ENCODE measurements at places on chromosomes 16 and 17.

DNA sequence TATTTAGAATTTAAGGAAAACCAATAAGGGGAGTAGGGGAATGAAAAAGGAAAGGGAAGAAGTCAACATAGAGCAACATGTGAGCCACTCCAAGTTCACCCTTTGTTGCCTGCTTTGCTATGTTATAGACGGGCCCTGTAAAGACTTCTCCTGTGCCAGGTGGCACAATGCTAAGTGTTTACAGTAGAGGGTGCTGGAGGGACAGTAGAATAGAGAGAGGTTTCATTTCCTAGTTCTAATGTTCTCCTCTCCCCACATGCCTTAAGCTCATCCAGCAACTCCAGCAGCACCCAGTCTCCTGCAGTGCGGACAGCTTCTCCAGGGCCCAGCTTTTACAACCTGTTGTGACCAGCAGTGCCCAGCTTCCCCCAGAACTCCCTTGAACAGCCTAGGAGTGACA is 468.0 kb downstream of the HS3ST3B1 start:
- DNase-seq = no peak

DNA sequence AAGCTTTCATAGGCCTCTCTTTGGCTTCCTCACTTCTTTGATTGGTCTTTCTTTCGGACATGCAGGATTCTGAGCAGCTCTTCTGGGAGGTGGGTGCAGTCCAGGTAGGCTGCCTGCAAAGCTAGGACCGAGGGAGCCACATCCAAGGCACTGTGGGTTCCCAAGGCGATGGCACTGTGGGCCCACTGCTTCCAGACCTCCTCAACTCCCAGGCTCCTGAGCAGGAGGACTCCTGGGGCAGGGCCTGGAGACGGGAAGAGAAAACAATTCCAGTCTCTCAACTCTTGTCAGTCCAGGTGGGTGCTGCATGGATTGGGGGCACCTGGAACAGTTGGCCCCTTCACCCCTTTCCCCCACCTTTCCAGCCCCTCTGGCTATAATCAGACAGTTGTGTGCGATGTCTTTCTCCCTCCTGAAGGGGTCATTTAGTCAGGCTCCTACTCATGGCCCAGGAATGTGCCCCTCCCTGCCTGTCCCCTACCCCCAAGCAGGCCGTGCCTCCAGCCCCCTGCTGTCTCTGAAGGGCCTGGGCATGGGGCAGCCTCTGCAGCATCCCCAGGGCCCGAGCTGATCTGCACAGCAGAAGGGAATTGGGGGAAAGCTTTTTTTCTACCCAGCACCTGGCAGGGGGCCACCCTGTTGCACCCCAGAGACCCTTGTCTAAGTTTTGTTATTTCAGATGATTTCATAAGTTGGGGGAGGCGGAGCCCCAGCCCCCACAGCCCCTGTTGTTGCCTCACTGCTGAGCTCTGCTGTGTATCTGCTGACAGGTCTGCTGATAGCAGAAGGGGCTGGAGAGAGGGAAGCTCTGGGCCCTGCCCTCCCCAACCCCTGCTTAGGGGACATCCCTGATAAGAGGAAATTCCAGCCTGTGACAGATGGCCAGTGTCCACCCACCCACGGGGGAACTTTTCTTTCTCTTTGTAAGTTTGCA is 330.3 kb downstream of the SEC14L1 start:
- DNase-seq = no peak

DNA sequence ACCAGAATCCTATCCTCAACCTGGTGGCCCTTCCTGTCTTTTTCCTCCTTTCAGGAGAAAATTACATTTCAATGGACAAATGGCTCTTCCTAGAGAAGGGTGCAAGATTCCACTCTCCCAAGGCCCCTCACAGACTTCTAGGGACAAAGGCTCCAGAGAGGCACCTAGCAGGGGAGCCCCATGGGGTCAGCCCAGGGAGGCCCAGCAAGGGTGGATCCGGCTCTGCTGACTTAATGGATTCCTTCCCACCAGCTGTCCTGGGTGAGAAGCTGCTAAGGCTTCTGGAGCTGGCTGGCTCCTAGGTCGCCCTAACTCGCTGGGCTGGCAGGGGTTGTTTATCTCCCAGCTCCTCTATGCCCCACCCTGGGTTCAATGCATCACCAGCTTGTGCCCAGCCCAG is 152.4 kb downstream of the ZNF423 start:
- DNase-seq = no peak

DNA sequence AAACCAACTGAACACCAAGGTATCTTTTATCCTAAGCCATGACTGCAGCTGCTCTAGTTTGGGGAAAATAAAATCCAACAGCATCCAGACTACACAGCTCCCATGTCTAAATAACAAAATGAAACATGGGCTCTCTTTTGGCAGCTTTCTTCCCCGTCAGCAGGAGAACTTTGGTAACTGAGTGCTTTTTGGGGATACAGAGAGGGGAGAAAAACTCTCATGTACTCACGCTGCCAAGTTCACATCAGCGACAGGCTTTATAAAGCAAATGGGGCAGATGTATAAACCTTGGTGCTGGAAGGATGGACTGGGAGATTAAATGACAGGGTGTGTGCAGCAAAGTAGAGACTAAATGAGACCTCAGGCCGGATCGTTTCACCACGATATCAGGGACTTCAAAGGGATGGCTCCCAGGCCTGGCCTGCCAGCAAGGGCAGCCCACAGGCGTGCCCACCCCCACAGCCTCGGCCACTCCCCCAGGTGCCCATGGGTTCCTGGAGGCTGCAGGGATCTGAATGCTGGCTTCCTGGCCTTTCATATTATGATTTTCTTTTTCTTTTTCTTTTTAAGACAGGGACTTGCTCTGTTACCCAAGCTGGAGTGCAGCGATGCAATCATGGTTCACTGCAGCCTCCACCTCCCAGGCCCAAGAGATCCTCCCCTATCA is 174.6 kb downstream of the ZNF423 start:
- no peak for DNase-seq

GRCh38 chr17:59842901-59843652 is 49.7 kb downstream of the TUBD1 start:
- DNase-seq = peak; percentile 29

GRCh38 chr17:21037117-21037803 is 5.6 kb downstream of the USP22 start:
- DNase-seq = no peak

- DNase-seq = no peak
Measured at GRCh38 chr16:57694725-57695679, at the start of gene DRC7. Gene DRC7, plus strand, starts transcription at chr16:57694806. Its CDS starts 3,144 bp downstream, at chr16:57697950.

GRCh38 chr16:67562526-67562917 is at the start of gene CTCF:
Gene CTCF, plus strand, starts transcription at chr16:67562526. Its CDS starts 48,307 bp downstream, at chr16:67610833.
- DNase-seq = peak; percentile 67

- DNase-seq = no peak
Measured at GRCh38 chr16:12082226-12082887, 105.8 kb downstream of the SNX29 start.

GRCh38 chr17:76506408-76507345 is 5.5 kb upstream of the RHBDF2 start:
- DNase-seq = peak; percentile 86

DNA sequence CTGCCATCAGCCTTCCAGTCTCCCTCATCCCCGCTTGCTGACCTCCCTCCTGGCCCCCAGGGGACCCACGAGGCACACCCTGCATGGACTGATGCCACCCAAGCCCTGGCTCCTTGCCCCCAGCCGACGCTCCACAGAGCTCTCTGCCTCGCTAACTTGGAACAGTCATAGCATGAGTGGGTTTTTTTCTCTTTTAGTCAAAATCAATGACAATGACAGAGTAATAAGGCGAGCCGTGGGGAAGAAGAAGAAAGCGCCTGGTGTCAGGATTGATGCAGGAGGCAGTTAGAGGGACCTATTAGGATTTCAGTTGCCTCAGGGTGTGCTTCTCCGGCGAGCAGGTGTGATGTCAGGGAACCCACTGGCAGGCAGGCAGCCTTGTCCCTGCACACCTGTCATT is 176.3 kb upstream of the TNRC6C start:
- no peak for DNase-seq

- DNase-seq = no peak
Measured at GRCh38 chr16:83887080-83887479, 11.8 kb upstream of the MLYCD start.

- DNase-seq = no peak
Measured at GRCh38 chr16:85139881-85140339, 27.6 kb upstream of the CIBAR2 start.
